Tibial nerve (tissue), 4 donors: ENCODE measurements at places on chromosomes 5 and 9.

DNA sequence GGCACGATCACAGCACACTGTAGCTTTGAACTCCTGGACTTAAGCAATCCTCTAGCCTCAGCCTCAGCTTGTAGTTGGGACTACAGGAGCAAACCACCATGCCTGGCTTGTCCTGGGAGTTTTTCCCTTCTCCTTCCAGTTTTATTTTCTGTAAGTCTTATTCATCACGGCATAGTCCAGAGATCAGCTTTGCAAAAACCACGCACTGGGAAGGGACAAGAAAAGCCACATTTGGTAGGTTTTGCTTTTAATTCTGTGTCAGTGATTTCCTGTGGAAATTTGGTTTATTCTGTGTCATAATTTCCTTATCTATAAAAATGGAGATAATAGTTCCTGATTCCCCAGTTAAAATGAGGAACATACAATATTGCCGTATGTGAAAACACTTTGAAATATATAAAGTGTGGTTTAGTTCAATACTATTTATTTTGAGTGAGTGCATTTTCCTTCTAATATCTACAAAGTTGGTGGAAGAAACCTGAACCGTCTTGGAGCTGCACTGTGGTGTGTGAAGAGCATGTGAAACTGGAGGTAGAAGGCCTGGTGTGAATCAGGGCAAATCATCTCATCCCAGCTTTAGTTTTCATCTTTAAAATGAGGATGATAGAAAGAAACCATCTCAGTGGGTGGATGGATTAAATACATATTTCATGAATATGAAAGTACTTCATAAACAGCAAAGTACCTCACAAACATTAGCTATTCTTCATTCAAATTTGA, 92.8 kb upstream of the ELL2 start:
- no peak for DNase-seq

DNA sequence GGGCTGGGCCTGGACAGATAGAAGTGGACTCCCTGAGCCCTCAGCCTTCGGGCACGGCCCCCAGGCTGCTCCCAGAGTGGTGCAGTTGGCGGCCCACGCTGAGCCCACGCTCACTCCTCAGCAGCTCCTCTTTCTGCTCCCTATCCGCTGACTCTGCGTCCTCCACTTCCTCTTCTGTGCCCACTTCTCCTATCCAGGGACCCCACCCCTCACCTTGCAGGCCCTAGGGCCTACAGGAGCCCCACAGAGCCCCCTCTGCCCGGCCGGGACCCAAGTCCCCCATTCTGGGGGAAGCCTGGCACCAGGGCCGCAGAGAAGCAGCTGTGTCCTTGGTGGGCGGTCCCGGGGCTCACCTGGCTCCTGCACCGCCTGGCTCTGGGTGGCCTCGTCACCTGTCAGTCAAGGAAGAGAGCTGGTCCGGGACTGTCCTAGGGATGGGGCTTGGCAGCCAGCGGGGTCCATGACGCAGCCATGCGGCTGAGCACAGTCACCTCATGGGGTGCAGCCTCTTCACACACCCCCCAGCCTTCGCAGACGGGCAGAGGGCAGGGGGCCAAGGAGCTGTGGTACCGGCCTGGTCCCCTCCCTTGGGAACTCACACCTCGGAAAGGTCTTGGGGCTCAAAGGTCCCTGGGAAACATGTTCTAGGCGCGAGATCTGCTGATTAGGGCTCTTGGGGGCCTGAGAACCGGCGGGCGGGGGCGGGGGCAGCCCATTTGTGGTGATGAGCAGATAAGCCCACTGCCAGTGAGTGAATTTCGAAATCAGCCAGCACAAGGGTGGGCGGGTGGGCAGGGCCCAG, 5.4 kb upstream of the NRARP start:
- DNase-seq, result no peak

DNA sequence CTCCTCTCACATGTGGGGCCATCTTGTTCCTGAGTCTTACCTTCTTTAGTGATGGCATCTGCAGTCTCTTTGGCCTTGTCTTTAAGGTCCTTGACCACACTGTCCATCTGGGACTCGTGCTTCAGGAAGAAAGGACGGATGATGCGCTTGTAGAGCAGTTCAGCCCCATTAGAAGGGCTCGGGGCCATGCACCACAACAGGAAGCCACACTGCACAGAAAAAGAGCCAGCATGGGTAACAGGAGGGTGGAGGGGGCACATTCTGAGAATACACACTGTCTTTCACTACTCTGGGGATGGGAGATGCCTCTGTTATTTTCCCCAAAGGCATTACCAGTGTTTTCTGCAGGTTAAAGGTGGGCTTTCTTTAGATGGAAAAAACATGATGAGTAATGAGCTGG, 25.9 kb downstream of the SRP19 start:
- DNase-seq, result no peak

- DNase-seq, result no peak
Measured at GRCh38 chr5:161471211-161471950, 75.1 kb downstream of the GABRB2 start.

GRCh38 chr5:20105915-20106314, 117.9 kb upstream of the CDH18 start:
- DNase-seq, result no peak

DNA sequence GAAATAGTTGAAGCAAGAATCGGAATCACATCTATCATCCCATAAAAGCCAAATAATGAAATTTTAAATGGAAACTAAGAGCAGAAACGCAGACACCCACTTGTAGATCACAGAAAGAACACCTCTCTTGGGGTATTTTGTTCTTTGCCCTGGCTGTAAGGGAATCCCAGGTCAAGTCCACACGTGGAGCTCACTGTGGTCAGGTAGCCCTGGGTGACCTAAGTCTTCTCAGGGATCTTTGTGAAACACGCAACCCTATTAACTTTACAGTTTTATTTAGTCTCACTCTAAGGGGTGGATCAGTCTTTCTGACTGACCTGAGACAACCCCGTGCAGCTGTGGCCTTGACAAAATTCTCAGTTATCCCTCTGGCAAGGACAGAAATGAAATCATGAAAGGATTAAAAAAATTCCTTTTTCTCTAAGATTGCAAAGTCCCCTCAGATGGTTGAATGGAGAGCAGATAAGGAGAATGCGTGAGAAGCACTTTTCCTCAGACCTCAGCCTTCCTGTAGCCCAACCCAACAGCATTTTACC, 111.6 kb downstream of the NREP start:
- DNase-seq, result no peak

GRCh38 chr5:73946919-73947602, 321.1 kb downstream of the ARHGEF28 start:
- DNase-seq, result no peak

DNA sequence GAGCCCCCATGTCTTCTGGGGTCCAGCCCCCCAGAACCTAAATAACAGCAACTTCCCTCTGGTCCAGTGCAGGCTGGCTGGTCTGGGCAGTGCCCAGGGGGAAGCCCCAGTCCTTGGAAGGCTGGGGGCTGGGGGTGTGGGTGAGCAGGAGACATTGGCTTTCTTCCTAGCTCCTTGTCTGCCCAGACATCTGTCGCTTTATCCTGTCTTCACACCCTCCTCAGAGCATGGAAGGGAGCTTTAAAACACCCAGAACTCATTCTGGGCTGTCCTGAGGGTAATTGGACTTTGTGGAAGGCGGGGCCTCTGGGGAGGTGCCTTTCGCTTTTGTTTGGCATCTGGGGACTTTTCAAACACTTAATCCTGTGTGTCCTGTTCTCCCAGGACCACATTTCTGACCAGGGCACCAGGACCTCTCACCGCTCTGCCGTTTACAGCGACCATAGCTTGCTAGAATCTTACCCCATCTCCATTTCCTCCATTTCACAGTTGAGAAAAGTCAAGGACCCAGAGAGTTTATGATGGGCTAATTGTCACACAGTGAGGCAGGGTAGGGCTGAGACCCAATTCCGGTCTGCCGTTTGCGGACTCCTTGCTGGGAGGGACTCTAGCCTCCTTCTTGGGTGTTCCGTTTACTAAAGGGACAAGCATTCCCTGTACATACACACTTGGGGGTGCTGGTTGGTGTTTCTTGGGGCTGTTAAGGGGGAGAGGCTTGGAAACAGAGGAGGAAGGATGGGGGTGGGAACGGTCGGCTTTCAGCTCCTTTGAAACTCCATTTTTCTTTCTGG, 1.1 kb downstream of the GSN start:
- DNase-seq, result no peak

GRCh38 chr9:125885405-125886034, 138.3 kb downstream of the PBX3 start:
- DNase-seq, result no peak

DNA sequence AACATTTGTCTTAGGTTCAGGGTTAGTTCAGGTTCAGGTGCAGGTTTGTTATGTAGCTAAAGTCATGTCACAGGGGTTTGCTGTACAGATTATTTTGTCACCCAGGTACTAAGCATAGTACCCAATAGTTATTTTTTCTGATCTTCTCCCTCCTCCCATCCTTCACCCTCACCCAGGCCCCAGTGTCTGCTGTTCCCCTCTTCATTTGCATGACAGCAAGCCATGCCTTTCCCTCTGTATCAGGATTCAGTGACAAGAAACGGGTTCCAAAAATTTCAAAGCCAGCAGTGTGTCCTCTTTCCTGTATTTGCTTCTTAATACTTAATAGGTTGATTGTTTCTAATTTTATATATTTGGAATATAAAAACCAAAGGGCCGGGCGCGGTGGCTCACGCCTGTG, 330.8 kb upstream of the SGCD start:
- no peak for DNase-seq

DNA sequence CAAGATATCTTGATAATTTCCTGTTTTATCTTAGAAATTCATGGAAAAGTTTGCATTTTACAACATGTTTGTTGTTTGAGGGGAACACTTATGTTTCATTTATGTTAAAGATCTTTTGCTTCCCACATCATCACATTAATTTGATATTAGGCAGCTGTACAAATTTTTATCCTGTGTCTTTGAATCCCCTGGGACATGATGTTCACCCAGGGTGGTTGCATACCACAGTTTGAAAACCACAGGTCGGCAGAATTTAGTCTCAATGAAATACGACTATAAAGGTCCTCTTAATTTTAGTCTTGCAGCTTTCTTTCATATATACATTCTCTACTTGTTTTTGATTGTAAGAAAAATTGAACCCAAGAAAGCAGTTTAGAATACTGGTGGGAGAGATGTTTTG, 3.7 kb downstream of the NAA35 start:
- no peak for DNase-seq

GRCh38 chr9:76610011-76610352, 151.0 kb downstream of the GCNT1 start:
- DNase-seq, result peak; percentile 82

GRCh38 chr5:132383261-132383660, 13.8 kb downstream of the SLC22A5 start:
- no peak for DNase-seq

GRCh38 chr9:89430995-89431394, 66.9 kb downstream of the SEMA4D start:
- no peak for DNase-seq

DNA sequence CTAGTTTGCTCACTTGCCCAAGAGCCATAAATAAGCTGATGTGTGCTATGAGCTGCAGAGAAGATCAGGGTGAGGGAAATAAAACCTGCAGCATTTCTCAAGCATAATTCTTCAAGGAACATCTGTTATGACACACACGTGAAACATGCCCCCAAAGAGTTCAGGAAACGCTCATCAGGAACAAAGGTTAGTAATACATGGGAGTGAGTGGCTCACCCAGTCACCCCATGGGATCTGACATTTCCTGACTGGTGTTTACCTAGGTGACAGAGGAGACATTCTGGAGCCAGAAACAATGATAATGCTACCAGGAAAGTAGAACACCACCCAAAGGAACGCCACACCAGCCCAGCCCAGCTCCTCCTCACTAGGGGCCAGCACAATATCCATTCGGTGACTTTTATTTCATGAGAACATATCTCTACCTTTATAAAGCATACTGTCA, 66.0 kb downstream of the FRMD3 start:
- DNase-seq, result no peak

- no peak for DNase-seq
Measured at GRCh38 chr5:97063251-97063650, 79.2 kb downstream of the LIX1 start.

DNA sequence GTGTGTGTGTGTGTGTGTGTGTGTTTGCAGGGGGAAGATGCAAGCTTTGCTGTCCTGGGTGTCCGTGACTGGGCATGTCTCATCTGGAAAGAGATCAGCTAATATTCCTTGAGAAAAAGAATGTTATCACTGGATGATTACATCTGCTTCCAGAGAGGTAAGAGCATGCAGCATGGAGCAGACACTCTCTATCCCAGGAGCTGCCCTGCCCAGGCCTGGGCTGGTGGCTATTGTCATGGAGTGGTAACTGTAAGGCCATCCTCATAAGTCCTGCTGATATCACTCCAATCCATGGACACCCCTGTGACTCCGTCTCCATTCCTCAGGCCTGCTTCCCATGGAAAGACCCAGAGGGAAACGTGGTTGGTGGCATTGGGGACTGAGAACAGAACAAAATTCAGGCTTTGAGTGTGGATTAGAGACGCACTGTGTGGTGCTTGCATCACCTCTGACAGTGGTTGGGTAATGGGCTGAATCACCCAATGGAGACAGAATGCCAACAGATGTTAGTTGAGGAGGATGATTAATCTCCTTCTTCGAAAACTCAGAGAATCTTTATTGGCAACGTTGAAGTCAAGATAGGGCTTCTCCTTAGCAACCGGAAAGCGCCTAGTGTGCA, 52.0 kb upstream of the KCNIP1 start:
- DNase-seq, result no peak
